Suppressor macrophage (primary cell): ENCODE measurements at places on chromosomes 16 and 17.

DNA sequence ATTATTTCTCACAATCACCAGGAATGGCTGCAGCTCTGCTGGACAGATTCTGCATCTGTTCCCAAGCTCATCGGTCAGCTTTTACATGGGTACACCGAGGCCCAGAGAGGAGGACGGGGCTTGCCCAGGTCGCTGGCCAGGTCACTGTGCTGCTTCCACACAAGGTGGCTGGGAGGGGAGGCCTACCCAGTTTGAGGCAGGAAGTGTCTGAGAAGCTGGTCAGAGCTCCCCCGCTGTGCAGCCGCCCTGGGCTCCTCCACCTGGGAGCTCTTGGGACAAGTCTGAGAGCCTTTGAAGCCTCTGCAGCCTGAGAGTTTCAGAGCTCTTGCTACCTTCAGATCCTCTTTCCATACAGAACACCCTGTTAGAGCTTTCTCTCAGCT, 143.3 kb downstream of the CLEC16A start:
- DNase-seq = no peak

GRCh38 chr17:79413611-79414010, 197.2 kb downstream of the RBFOX3 start:
- DNase-seq = no peak

DNA sequence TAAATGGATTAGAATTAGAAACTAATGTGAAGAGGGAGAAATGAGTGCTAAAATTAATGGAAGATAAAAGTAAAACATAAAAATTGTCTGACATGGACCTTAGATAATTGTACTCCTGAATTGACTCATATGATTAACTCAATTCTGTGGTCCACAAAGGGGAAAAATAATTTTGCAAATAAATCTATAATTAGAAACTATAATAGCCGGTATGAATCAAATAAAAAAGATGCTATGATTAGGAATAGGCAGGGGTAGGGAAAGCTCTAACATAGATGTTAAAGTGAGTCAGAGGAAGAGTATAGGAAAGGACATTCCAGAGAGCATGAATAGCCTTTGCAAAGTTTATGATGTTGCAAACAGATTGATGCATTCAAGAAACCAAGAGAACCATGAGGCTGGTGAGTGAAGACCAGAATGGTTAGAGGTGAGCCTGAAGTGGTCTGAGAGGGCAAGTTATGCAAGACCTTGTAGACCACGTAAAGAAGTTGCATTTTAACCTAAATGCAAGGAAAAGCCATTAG, 262.1 kb upstream of the CA10 start:
- no peak for DNase-seq

DNA sequence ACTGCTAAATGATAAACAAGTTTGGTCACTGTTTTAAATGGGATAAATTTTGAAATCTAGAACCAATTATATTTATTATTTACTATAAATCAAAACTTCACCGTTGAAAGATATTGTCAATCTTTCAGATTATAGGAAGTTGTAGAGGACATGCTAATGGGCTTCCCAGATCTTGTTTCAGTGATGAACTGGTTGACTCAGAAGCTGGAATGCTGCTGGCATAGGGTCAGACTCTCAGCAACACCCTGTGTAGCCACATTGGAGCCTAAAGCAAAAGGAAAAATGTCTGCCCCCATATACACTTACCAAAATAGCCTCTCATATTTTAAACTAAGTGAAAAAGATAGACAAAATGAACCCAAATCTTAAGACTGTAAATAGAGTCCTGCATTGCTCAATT, 916.9 kb upstream of the SOX9 start:
- no peak for DNase-seq

- no peak for DNase-seq
Measured at GRCh38 chr17:11282586-11282985, 41.6 kb downstream of the SHISA6 start.

DNA sequence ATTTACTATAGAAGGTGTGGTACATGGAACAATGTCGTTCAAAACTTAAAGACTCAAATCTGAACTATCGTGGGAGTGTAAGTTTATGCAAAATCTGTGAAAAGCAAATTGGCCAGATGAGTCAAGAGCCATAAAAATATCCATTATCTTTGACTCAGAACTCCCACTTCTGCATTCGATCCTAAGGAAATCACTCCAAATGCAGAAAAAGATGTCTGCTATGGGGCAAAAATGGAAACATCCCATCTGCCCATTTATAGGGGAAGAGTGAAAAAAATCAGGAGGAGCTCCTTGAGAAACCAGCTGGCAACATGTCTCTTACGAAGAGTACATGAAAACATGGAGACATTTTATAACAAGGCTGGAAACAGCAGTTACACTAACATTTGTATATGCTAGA, 43.6 kb upstream of the CCDC182 start:
- no peak for DNase-seq

DNA sequence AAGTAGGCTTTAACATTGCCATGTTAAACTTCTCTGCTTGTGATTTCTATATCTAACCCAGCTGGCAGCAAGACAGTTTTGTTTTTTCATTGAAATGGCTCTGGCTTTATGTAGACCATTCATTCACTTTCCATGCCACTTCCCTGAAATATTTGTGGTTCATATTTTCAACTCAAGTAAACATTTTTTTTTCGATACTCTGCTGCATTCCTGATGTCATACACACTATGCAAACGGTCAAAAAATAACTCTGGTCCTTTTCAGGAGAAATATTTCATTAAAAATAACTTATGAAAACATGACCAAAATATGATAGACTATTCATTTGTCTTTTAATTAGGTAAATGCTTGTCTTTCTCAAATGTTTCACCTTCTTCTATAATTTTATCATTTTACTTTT, 116.3 kb downstream of the USP22 start:
- DNase-seq = no peak

DNA sequence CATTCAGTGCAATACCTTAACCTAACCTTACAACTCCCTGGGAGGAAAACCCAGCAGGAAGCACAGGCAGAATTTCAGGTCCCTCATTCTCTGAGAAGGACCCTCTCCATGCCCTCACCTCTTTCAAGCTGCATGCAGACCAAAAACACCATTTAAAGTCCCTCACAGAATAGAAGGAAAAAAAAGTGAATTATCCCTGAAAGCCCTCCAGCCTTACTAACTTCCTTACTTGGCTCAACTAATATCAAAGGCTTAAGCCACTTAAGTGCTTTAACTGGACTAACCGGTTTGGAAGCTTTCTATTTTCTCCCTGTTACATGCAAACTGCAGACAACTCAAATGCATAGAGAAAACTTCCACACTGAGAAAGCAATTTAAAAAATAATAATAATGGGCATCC, 60.5 kb downstream of the ADAMTS18 start:
- no peak for DNase-seq

DNA sequence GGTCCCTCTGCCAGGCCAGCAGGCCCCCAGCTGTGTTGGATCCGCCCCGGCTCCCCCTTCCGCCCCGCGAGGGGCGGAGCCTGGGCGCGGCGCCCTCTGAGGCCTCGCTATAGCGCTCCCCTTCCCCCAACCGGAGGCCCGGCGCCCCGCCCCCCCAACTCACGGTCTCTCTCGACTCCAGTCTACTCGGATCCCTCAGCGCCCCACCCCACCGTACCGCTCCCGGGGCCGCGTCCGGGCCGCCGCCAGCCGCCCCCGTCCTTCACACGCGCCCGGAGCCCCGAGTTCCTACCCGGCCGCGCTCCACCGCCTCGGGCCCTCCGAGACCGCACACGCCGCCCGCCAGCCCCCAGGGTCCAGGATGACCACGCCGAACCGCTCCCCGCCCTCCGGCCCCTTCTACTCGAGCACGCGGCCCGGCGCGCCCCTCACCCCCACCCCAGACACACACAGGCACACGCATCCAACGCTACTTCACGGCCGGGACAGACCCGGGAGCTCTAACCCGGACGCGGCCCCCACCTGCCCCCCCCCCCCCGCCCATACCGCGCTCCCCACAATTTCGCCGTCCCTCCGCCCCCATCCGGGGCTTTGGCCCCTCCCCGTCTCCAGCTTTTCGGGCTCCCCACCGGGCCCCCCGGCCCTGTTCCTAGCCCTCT, 1.4 kb downstream of the PHF23 start:
- peak; percentile 65 for DNase-seq

DNA sequence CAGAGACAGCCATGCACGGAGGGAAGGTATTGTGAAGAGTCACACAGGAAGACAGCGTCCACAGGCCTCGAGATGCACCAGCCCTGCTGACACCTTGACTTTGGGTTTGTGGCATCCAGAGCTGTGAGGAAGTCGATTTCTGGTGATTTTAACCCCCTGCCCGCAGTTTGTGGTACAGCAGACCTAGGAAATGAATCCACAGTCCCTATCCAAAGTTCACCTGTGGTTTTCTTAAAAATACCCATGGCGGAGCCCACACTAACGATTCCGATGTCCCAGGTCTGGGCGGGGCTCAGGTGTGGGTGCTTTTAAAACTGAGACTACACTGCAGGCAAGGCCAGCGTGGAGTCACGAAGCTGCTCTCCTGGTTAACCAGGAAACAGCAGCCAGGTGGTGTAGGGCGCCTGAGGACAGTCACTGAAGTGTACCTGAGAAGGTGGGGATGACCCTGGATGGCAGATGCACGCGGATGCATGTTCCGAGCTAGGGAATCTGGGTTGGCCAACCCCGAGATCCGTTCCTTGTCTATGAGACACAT, 14.4 kb upstream of the MEAK7 start:
- no peak for DNase-seq

DNA sequence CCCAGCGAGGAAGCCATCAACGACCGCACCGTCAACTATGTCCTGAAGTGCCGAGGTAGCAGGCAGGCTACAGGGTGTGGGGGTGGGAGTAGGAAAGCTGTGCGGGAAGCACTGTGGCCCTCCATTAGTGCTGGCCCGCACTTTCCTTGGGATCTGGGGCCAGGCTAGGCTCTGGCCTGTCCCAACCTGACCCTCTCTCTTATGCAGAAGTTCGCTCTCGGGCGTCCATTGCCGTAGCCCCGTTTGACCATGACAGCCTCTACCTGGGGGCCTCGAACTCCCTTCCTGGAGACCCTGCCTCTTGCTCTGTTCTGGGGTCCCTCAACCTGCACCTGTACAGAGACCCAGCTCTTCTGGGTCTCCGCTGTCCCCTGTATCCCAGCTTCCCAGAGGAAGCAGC, 8.6 kb downstream of the PLEKHG4 start:
- no peak for DNase-seq

GRCh38 chr17:70242781-70243437, 73.6 kb downstream of the KCNJ2 start:
- no peak for DNase-seq

- no peak for DNase-seq
Measured at GRCh38 chr17:54870671-54871175, 29.9 kb upstream of the TOM1L1 start.

- no peak for DNase-seq
Measured at GRCh38 chr17:32933881-32934280, 5.9 kb downstream of the TMEM98 start.

DNA sequence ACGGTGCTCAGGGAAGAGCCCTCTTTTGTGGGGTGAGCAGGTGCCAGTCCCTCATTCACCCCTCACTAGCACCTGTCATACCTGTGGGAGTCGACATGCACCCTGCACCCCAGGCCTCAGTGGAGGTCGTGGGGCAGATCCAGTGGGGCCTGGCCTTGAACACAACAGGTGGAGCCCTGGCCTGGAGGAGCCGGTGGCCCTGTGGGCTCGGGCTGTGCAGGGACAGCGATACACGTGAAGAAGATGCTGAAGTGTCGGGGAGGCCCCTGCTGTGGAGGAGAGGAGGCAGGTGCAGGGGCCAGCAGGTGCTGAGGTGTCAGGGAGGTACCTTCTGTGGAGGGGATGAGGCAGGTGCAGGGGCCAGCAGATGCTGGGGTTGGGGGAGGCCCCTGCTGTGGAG, 31.8 kb downstream of the ZNF750 start:
- no peak for DNase-seq

- no peak for DNase-seq
Measured at GRCh38 chr16:85981826-85982562, 83.0 kb downstream of the IRF8 start.

DNA sequence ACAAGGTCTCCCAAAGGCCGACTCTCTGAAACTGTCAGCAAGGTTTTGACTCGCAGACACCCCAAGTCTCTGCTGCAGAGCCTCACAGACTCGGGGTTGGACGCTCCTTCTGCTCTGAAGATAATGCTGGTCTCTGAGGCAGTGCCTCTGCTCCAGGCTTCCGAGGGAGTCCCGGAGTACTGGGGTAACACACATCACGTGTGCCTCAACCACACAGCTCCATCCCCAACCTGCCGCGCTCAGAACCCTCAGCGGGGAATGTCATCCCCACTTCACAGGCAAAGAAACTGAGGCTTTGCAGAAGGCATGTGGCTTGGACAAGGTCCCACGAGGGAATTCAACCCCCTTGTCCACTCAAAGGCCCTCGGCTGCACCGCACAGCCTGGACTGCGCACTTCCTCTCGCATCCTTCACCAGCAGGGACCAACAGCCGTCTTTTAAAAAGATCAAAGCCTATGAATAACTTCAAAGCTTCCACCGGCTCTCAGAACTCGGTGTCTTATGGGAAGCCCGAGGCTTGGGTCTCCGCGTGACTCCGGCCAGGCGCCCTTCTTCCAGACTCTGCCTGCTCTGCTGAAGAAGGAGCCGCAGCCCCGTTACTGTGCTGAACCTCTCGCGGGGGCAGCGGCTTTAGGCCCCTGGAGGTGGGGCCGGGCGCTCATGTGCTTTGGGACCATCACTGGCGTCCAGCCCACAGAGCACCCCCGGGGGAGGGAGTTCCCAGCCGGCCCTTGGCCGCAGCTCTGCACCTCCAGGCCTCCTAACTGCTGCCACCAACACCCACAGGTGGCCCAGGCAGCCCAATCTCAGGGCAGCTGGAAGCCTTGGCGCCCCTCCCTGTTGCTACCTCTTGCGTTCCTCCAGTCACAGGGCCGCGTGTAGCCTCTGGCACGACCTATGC, 2.2 kb downstream of the TMEM204 start:
- DNase-seq = no peak

DNA sequence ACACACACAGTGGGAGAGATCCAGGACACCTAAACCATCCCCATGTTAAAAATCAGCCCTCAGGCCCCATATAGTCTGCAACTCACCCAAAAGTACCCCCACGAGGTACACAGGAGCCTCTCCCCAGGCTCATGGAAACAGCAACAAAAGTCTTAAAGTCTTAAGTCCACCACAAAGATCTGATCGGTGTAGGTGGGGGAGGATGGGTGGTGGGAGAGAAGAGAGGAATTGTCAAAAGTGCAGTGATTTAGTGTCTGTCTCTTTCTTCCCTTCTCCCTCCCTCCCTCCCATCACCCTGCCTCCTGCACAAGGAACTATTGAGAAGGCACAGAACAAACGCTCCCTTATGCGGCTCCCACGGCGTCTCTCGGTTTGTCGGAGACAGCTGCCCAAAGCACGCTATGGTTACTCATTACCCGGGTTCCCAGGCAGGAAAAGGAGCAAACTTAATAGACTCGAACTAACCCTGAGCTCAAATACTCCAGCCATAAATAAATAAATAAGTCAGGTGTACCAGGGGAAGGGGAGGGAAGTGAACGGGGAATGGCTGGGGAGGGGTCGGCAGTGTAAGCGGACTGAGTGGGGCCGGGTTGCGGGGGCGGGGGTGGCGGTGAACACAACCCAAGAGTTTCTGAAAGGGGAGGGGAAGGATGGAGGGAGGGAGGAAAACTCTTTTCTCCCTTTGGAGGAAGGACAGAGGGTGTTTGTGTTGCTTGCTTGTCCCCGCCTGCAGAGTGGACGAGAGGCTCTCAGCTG, 477.4 kb downstream of the SLC39A11 start:
- DNase-seq = no peak
